Stimulated activated CD4-positive, alpha-beta T cell treated with anti-CD3 and anti-CD28 coated beads, Interleukin-1b, Interleukin-23, amount 100 ng/mL, for 1 hour (primary cell): ENCODE measurements at places on chromosomes 2 and 18.

DNA sequence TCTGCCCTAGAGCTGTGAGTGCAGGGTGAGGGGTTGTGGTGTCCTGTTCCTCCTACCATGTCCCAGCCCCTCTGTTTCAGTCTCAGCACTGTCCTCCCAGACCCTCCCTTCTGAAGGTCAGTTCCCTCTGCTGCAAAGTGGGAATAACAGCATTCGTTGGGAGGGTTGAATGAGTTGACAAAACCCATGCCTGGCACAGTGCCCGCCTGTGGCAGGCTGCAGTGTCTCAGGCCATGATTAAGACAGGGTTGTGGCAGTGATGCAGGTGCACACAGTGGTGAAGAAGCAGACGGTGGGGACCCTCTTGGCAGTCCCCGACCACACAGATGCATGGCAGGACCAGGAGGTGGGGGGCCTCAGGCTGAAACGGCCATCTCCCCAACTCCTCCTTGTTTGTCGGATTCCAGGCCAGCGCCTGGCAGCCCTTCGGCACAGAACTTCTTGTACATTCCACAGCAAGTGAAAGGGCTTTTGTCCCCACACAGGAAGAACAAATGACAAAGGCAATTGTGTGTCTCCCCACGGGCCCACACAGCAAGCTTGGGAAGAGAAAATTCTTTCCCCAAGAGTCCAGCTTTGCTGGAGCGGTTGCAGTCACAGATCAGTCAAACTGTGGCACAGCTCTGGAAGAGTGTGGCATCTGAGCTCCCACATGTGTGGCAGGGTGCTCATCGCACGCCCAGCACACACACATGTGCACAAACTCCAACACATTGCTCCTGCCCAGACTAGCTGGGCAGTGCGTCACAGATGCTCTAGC, 92.0 kb upstream of the MSH2 start:
- DNase-seq: no peak

DNA sequence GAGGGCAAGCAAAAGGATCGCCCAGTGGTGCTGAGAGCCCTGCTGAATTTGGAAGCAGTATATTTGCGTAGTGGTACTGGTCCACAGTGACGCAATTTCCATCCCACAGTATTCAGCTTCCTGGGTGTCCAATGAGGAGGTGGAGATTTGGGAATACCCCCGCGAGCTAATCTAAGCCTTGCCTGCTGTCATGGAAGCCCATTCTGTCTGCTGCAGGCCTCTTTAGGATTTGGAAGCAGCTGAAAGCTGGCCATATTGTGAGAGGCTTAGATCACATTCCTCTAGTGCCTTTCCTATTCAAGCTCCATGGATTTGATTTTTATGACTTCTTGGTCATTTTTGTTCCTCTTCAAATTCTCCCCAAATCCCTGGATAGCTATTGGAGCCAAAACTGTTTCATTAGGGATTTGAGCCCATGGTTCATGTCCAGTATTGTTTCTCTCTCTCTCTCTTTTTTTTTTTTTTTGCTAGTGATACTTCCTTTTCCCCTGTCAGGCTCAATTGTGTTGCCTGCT, 22.3 kb upstream of the DYNC2LI1 start:
- no peak for DNase-seq

DNA sequence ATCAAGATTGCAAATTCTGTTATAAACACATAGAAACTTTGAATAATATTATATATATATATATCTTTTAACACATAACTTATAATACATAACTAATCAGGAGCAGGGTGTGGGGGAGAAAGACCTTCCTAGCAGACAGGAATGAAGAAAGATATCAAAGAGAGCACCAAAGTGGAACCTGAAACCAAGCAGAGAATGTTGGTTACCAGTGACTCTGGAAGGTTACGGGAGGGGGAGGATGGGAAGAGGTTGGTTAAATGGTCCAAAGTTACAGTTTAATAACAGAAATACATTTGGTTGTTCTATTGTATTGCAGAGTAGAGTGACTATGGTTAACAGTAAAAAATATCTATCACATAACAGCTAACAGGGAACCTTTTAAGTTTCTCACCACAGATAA, 366.7 kb downstream of the LRRTM4 start:
- DNase-seq: no peak

DNA sequence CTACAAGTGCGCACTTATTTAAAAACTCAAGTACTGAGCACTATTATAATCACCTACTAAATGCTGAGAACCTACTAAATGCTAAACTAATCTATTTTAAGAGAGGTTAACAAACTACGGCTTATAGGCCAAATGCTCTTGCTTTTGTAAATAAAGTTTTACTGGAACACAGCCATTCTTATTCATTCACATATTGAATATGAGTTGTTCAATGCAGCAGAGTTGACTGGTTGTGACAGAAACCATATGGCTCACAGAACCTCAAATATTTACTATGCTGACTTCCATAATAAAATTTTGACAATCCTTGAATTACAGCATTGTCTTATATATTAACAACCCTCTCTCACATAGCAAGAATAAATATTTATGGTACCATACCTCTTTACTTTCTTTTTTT, 103.2 kb downstream of the ZNF521 start:
- DNase-seq: no peak

- DNase-seq: no peak
These were observed 2.3 kb upstream of the NPPC start for GRCh38 chr2:231928481-231928880.

DNA sequence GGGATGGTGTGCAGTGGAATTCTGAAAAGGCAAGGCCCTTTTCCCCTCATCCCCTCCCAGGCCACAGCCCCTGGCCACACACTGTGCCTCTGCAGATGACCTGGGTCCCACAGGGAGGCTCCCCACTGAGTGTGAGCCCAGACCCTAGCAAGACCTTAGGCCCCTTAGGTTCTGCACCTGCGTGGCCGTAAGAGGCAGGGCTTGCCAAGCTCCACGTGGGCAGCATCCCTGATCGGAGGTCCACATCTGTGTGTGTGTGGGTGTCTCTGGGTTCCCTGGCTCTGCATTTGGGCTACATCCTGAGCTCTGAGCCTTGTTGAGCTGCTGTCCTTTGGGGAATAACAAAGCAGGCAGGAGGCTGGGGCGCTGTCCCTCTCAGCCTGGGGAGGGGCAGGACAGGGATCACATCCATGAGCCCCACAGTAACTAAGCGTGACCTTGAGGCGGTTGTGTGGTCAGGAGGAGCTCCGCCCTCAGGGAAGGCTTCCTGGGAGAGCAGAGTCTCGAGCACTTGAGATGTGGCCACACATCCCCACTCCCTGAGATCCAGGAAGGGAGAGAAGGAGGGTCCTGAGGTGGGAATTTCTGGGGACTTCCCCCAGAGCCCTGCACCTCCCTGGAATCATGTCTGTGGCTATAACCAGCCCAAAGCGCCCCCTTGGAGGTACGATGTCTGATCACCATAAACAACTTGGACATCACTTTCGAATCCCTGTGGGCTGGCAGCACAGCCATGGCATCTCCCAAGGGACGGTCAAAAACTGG, 84.8 kb downstream of the STPG4 start:
- DNase-seq: no peak

- DNase-seq: no peak
These were observed 184.8 kb downstream of the LNPK start for GRCh38 chr2:175817221-175817620.

GRCh38 chr2:15275346-15275745, 285.8 kb downstream of the NBAS start:
- no peak for DNase-seq

DNA sequence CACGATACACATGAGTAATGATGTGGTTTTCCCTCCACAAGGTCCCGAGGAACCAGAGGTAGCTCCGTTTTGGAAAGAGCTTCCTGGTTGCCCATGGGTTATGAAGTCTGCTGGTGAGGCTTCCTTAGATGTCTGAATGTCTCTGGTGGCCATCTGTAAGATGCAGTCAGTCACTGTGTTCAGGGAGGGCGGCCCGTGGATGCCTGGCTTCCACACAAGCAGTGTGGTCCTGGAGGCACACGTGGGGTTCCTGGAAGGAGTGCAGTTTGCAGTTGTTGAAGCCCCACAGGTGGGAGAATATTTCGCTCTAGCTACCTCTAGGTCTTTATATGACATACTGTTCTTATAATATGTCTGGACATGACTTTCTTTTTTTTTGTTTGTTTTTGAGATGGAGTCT, 209.0 kb downstream of the FAM210A start:
- DNase-seq: no peak

- DNase-seq: no peak
These were observed 83.9 kb downstream of the PIK3C3 start for GRCh38 chr18:42038936-42039335.

DNA sequence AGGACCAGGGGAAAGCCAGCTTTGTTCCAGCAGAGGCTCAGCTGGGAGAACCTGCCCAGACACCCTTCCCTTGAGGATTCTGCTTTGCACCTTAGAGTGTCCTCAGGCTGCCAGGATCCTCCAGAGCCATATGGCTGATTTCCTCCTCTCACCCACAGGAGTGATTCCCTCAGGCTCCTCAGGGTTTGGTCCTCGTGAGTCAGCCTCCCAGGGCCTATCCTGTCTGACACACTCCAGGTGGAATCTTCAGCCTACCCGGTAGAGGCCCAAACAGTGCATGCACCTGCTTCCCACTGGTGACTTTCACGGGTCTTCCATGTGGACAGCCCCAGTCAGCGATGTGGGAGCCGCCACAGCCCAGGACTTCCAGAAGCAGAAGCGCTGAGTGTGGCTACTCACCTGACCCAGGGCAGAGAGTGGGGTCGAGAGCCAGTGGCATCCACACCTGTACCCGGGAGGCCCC, 73.3 kb downstream of the TFCP2L1 start:
- no peak for DNase-seq

GRCh38 chr2:127104881-127105655, 1.9 kb downstream of the BIN1 start:
- no peak for DNase-seq

DNA sequence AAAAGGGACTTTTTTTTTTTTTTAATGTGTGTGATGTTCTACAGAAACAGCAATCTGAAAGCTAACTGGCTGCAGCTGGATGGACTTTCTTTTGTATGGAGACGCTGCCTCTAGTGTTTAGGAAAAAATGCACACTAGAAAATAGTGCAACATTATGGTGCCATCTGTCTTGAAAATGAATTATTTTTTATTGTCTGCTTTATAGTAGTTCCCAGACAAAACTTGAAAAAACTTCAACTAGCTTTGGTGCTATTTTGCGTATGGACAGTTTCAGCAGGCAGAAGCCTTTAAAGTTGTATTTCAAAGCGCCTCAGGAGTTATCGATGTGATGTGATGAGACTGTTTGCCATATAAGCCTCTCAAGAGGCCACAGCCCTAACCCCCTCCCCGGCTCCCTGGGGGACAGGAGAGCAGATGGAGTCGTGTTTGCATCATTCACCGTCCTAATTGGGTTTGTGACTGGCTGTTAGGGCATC, 86.9 kb downstream of the LTBP1 start:
- DNase-seq: no peak

- no peak for DNase-seq
These were observed 19.7 kb upstream of the TLK1 start for GRCh38 chr2:171180229-171180930.

GRCh38 chr2:9364791-9365497, 58.4 kb downstream of the ITGB1BP1 start:
- DNase-seq: no peak

DNA sequence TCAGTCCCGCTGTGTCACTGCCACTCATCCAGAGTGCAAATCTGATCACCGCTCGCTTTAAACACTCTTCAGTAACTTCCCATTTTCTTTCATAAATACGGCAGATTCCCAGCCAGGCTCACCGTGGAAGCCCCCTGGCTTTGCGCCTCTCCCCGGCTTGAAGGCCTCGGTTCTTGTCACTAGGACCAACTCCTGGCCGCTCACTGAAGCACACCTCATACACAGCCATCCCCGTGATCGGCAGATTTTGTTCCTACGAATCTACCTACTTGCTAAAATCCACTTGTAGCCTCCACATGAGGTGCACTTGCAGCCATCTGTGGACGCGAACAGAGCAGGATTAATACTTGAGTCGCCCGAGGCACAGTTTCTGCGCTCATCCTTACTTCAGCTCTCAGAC, 462.4 kb upstream of the MYT1L start:
- no peak for DNase-seq

- DNase-seq: no peak
These were observed 92.5 kb upstream of the CXCR4 start for GRCh38 chr2:136210455-136210805.

DNA sequence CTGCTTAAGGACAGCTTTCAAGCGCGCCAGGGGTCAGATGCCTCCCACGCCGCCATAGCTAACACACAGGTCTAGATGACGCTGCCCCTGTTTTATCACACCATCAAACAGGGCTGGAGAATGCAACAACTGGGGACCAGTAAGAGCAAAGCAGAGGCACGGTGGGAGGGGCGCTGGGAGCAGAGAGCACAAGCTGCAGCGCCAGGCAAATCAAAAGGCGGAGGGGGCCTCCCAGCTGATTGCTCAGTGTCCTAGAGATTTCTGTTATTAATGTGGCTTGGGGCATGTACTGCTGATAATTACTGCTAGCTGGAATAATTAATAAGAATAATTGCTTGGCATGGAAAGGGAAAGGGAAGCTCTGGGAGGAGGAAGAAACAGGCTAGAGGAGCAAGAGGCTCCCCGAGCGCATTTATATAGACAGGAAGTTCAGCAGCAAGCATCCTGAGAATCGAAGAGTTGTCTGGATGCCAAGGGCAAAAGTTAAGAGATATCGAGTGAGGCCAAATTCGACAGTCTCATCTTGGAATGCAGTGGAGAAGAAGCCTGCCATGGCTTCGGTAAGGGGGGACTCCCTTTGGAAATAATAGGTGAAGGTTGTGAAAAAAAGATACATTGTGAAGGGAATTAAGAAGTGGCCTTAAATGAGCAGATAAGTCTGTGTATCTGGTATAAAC, 104.5 kb upstream of the ZNF521 start:
- DNase-seq: no peak

GRCh38 chr2:217680381-217680780, 322.4 kb downstream of the TNS1 start:
- DNase-seq: no peak

- no peak for DNase-seq
These were observed 94.4 kb downstream of the FANCL start for GRCh38 chr2:58146707-58147106.

- DNase-seq: no peak
These were observed 736.3 kb upstream of the ACVR2A start for GRCh38 chr2:147108548-147108947.

GRCh38 chr2:162166174-162166573, 14.1 kb upstream of the GCG start:
- DNase-seq: no peak

DNA sequence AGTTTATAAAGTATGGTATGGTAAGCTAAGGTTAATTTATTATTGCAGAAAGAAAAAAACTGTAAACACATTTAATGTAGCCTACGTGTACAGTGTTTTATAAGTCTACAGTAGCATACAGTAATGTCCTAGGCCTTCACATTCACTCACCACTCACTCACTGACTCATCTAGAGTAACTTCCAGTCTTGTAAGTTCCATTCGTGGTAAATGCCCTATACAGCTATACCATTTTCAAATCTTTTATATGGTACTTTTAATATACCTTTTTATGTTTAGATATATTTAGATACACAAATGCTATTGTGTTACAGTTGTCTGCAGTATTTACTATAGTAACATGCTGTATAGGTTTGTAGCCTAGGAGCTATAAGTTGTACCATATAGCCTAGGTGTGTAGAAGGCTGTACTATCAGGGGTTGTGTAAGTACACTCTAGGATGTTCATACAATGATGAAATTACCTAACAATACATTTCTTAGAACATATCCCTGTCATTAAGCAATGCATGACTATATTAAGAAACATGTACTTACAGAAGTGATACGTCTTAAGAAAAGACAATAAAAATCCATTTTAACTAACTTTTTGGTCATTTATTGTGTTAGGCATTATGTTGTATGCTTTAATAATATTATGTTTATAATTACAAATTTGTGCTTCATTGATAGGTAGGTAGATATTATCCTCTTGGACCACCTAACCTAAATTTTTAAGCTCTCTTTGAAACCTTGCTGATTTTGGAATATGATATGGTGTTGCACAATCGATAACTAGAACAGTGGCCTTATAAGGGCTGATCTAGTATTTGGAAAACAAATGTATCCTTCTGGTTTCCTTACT, 51.9 kb downstream of the VRK2 start:
- no peak for DNase-seq
